Liver (tissue), 10 donors: ENCODE measurements at places on chromosomes 1 and 21. TPM values are rescaled to one million over a fixed set of nuclear protein-coding genes. Genes with fewer than 3 reads are reported as not detected.

Gene AQP10
- total RNA-seq: not detected

Gene SYPL2
- 0.14 TPM for total RNA-seq

Gene MPL
- total RNA-seq: not detected

Gene ST6GALNAC5
- not detected for total RNA-seq

Gene COL16A1
- 3.8 TPM for total RNA-seq

Gene THEM4
- 6.5 TPM for total RNA-seq
